ENCODE measurements at places on chromosomes 3 and 15. TPM values are rescaled to one million over a fixed set of nuclear protein-coding genes. Genes with fewer than 3 reads are reported as not detected.

- DNase-seq: no peak
These were observed 51.1 kb downstream of the STRIT1 start for GRCh38 chr3:155242342-155242741.

- DNase-seq: no peak
These were observed 2.3 kb downstream of the EOGT start for GRCh38 chr3:69011096-69011730.

GRCh38 chr15:48244921-48245320 is 38.8 kb downstream of the SLC12A1 start:
- DNase-seq: no peak

The NEK10 gene
- 25.7 TPM for total RNA-seq

GRCh38 chr3:168469436-168469835 is 373.7 kb upstream of the GOLIM4 start:
- DNase-seq: no peak

The SNURF gene
- 51.9 TPM for total RNA-seq

The PRTG gene
- total RNA-seq: 3.0 TPM

The SSUH2 gene
- total RNA-seq: 0.78 TPM

The MST1R gene
- total RNA-seq: 0.31 TPM

DNA sequence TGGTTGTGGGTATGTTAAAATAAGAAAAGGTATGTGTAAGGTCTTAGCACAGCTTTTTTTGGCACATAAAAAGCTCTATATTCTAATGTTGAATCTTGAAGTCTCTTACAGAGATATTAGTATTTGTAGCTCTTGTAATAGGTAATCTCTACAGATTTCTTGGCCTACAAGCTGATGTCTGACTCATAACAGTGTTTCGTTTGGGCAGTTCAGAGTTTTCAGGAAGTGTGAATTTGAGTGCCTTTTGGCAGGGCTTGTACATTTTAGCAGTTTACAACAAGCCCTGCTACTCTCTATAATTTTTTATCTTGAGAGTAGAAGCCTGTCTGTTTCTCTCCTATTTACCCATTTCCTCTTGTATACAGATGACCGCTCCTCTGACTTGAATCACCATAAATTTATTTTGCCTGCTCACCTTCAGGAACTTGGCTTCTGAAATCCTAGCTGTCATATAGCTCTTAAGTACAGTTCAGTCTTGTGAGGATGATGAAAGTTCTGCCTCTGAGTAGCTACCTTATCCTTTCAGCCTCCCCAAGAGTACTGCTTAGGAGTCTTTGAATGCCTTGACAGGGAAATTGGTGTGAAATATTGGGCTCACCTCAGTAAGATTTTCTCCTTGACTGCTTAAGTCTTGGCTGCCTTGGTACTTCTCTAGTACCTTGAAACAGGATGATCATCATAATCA is 419.9 kb upstream of the RARB start:
- DNase-seq: no peak

GRCh38 chr3:153210146-153210545 is 48.1 kb downstream of the RAP2B start:
- no peak for DNase-seq

- no peak for DNase-seq
These were observed 136.3 kb downstream of the IMPG2 start for GRCh38 chr3:101184111-101184510.

GRCh38 chr3:172376402-172376801 is 71.9 kb downstream of the GHSR start:
- DNase-seq: no peak

The AMOTL2 gene
- total RNA-seq: 73.8 TPM

The REC114 gene
- not detected for total RNA-seq
